ENCODE measurements at places on chromosomes 12 and 14.

DNA sequence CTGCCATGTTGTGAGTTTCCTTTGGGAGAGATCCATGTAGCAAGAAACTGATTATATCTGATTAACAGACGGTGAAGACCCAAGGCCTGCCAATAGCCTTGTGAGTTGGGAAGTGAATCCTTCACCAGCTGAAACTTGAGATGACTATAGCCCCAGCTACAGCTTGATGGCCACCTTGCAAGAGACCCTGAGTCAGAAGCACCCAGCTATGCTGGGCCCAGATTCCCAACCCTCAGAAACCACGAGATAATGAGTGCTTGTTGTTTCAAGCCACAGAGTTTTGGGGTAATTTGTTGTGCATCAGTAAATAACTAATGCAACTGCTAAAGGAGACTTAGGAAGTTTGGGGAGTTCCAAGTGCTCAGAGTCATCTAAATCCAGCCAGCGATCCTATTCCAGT lies 80.3 kb downstream of the AVPR1A start:
- no peak for DNase-seq

DNA sequence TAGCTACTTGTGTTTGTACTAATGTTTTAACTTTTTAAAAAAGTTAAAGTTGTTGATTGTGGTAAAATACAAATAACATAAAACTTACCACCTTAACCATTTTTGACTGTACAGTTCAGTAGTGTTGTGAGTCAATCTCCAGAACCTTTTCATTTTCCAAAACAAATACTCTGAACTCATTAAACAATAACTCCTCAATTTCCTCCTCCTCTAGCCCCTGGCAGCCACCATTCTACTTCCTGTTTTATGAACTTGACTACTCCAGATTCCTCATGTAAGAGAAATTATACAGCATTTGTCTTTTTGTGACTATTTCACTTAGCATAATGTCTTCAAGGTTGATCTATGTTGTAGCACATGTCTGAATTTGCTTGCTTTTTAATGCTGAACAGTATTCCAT lies 299.1 kb upstream of the AMIGO2 start:
- DNase-seq = no peak

DNA sequence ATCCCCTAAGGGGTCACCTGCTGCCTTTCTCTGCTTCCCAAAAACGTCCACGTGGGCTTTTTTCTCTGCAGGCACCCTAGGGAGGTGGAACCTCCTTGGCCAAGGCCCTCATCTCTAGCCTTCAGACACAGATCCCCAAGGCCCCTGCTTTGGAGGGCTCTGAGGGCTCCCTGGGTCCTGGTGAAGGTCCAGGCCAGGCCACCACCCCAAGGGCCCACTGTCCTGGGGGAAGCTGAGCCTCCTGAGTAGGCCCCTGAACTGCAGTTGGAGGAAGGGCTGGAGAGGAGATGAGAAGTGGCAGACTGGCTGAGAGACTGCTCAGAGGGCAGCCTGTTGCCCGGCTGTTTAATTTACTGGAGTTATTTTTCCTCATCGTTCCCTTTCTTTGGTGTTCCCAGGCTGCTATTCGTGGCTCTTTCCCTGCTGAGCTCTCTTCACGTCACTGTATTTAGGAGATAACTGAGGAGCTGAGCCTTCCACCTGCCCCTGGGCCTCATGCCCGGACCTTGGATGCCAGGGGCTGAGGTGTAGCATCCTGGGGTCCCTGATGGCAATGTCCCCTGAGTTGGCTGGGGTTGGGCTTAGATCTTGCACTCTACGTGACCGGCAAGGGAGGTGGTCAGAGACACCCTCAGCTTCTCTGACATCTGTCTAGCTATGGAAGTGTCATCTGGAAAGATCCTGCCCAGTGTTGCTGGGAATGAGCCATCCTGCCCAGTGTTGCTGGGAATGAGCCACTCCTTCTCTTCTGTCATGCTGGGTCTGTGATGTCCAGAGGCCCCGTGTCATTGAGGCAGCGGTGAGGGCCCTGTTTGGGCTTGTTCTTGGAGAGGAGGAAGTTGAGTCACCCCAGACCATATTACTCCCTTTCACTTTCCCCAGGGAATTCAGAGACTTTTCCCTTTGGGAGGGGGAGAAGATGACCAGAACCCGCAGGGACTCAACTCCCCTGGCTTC lies 139.8 kb downstream of the TSPAN9 start:
- no peak for DNase-seq

DNA sequence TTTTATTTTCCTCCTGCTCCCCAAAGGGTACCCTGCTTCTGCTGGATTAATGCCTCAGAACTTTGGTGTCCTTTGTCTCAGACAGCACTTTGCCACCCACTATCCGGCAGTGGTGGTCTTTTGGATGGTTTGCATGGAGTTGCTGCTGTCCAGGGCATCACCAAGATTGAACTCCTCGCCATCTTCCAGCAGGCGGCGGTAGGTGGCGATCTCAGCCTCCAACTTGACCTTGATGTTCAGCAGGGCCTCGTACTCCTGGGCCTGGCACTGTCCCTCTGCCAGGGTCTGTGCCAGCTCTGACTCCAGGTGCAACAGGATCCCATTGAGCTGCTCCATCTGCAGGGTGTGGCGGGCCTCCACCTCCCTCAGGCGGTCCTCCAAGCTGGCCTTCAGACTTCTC lies 9.4 kb upstream of the NOPCHAP1 start:
- no peak for DNase-seq

DNA sequence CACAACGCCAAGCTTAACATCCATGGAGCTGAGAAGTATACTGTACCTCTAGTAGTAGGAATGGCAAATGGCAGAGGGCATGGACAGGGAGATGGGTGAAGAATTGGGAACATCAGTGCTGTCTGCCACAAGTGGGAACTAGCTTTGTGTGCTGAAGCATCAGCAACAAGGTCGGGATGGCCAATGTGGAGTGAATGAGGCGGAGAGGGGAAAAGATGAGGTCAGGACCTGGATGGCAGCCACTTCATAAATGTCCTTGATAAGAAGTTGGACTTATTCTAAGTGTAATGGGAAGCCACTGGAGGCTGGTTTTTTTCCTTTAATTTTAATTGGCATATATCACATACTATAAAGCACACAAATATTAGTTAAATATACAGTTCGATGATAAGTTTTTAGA lies 21.9 kb upstream of the CLMN start:
- no peak for DNase-seq

DNA sequence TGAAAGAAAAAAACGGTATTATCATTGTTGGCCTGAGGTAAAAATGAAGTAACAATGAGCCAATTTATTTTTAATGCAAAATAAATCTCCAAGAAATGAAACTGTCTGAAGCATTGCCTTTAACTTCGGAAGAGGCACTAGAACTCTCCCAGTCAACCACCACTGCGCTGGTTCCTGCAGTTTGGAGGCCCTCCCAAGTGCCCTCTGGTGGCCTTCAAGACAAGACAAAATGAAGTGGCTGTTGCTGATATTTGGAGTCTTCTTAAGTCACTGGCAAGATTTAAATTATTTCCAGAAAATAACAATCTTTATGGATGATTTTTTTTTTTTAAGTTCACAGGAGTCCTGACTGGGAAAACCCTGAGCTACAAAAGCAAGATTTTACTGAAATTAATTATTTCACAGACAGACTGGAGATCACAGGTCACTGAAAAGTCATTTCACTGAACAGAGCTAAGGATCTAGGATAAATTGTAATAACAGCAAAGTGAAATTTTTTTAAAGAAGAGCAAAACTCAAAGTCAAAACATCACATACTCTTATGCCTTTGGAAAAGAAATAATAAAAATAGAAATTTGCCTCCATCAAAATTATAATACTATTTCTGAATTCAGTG lies 58.2 kb downstream of the DICER1 start:
- DNase-seq = peak; percentile 41

DNA sequence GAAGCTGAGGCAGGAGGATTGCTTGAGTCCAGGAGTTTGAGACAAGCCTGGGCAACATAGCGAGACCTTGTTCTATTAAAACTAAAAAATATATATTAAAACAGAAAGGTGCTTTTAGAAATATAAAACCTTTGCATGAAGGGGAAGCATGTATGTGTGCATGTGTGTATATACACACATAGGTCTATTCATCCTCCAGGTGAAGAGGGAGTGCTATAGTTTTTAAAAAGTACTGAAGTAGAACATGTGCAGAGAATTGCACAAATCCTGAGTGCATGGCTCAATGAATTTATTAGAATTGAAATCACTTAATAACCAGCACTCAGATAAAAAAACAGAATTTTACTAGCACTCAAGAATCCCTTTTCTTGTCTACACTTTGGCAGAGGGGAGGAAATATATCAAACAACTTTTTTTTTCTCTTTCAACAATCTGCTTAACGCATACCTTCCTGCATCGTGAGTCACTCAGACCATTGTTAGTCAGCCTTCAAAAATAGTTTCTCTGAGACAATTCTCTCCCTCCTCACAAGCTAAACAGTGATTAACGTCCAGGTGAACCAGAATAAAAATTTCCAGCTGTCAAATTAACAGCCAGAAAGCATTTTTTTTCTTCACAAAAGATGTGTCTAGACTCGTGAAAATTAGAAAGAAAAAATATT lies 17.7 kb upstream of the NEDD1 start:
- no peak for DNase-seq

- DNase-seq = no peak
Measured at GRCh38 chr14:64811676-64812075, 68.0 kb downstream of the SPTB start.

DNA sequence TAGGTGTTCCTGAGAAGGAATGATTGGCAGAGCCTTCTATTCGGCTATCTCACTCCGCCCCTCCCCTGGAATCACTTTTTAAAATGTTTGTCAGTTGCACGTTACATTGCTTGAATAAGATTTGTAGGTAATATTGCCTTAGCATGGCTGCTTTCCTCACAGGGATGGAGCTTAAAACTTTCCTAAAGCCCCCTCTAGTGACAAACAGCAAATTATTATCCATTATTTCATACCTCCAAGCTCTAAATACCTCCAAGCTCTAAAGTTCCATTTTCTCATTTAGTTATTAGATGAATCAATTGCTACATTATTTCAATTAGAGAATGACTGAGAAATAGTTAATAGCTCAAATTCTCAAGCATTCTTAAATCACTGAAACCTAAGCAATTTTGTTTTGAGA lies 5.1 kb upstream of the SPATA7 start:
- DNase-seq = no peak

DNA sequence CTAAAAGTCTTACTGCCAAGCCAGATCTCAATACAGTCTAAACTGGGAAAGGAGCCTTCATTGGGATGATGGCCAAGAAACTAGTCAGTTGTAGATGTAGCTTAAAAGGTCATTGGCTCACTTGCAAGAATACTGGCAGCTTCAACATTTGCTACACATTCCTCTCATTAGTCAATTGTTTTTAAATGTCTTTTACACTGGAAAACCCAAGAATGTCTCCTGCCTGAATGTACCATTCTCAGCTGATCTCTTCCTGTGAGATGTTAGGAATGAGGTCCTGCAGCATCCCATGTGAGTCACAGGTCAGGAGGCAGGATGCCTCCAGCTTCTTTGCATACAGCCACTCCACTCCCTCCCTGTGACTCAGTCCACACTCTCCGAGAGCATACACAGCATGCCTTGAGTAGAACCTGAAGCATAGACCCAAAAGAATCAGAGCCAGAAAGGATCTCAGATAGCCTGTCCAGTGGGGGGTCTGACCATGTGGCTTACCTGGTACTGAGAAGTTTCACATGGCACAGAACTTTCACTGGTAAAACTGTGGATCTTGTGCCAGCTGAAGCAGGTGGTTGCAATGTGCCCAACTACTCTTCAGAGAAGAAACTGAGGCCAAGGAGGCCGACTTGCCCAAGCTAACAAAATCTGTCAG lies 56.0 kb upstream of the HECTD1 start:
- DNase-seq = no peak

DNA sequence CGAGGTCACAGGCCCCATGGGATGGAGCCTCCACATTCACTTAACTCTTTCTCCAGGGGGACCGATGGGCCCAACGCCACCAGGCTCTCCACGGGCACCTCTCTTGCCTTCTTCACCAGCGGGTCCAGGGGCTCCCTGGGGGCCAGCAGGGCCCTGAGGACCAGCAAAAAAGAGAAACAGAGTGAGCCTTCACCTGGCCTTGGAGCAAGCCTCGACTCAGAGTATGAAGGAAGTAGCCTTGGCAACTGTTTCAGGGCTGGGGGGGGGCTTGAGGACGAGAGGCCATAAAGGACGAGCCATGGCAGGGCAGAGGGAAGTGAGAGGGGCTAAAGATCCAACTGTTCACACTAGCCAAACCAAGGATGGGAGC lies 18.0 kb downstream of the COL2A1 start:
- DNase-seq = no peak

GRCh38 chr12:93440043-93440835 lies 1.5 kb downstream of the UBE2N start:
- no peak for DNase-seq

- DNase-seq = no peak
Measured at GRCh38 chr12:95248095-95248494, 30.5 kb downstream of the VEZT start.

GRCh38 chr12:104006929-104007328 lies 41.3 kb downstream of the TDG start:
- DNase-seq = no peak

DNA sequence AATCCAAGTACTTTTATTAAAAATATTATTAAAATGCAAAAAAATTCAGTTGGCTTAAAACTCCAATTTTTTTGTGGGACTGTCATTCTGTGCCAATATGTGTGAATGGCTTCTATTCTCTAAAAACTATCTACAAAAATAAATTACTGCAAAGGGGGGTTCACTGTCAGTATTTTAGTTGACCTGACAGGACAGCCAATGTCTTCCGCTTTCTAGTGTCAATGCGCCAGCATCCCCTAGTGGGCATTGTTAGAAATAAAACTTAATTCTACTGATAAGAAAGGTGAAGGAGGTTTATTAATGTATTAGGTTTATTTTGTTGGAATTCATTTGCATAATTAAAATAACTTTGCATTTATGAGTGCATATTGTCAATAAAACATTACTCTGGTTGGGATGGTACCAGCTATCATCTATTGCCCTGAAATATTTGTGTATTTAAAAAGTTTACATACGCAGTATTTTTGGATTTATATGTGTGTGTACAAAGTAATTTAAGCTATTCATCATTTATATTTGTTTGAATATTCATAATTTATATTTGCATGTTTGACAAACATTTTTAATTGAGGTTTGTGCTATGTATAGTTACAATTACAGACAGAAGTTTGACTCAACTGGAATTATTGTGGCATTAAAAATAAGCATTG lies 527.2 kb downstream of the FLRT2 start:
- DNase-seq = peak; percentile 26

GRCh38 chr12:105343836-105344235 lies 13.3 kb downstream of the C12orf75 start:
- DNase-seq = no peak

- DNase-seq = no peak
Measured at GRCh38 chr12:11702959-11703358, 53.5 kb downstream of the ETV6 start.

GRCh38 chr12:64566831-64567517 lies 43.3 kb upstream of the RASSF3 start:
- DNase-seq = no peak

DNA sequence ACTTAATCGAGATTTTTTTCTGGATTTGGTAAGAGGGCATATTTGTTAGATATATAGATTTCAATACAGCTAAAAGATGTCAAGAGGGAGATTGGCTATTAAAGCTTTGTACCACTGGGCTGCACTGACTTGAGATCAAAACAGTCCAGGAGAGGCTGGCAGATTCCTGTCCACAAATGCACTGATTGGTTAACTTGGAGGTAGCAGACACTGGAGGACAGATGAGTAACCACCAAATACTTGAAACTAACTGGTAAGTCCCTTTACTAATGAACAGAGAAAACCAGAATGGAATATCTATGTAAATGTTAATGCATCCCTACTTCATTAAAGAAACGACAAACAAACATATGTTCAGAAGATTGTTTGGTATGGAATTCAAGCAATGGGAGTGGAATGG lies 416.6 kb downstream of the LRIG3 start:
- DNase-seq = no peak

- DNase-seq = no peak
Measured at GRCh38 chr12:116876151-116876869, 4.9 kb downstream of the HRK start.

Measured in CD4-positive, alpha-beta T cell treated with Interleukin-10 for 1 hour (primary cell).